ENCODE measurements at places on chromosomes 12 and 14.

DNA sequence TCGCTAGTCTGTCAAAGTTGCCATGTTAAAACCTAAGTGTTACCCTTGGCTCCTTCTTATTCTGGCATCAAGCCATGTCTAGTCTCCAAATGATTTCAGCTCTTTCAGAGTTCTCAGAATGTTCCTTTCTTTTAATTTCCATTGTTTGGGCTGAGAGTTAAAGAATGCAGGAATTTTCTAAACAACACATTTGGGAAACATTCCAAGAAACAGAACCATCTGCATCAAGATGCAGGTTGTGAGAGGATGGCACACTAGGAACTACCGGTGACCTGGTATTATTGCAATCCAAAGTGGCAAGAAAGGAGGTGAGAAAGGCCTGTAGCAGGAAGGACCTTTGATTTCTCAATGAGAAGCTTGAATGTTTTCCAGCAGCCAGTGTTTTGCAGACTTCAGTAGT, 30.1 kb downstream of the SLC35F4 start:
- no peak for DNase-seq

DNA sequence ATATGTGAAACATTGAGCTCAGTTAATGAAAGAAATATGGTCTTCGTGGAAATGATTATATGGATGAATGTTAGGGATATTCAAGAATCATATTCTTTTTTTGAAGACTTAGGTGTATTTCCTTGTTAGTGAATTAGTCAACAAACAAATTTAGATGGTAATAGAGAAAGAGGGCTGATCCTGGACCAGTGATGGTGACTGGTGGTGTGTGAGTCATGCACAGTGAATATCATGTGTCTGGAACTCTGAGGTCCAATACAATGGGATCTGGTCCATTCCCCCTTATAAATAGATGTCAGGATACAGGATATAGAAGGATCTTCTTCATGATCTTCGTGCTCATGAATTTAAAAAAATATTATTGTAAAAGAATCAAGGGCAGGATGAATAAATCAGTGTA, 64.4 kb upstream of the RTL1 start:
- DNase-seq, result no peak

DNA sequence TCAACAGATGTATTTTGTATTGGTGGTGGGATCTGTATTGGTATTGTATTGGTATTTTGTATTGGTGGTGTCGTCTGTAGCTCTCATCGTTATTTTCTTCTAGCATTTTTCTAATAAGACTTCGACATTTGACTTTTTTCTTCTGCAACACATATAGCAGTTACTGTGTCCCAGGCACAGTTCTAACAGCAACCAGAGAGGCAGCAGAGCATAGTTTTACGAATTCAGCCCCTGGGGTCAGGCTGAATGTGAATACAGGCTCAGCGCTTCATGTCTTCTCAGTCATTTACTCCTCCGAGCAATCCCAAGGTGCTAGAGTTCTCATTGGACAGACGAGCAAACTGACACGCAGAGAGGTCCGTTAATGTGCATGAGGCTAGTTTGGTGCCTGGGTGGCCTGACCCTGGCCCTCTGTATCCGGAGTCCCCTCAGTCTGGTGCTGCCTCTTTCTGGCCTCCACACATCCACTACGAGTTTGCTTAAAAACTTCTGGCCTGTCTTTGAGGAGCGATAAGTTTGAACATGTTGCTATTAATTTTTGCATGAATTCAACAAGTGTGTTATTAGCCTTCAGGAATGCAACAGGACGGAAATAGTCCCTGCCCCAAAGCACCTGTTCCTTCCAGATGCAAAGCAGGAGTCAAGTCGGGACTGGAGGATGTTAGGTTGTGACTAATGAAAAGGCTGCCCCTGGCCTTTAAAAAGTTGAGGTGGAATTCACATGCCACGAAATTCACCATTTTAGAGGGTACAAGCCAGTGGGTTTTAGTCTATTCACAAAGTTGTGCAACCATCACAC, 87.0 kb downstream of the GLT1D1 start:
- DNase-seq, result no peak

GRCh38 chr12:109239179-109239578, 69.9 kb downstream of the FOXN4 start:
- DNase-seq, result no peak

GRCh38 chr14:60165547-60165876, 314 bp upstream of the DHRS7 start:
- no peak for DNase-seq

- no peak for DNase-seq
Measured at GRCh38 chr12:111045941-111046340, 125.6 kb upstream of the MYL2 start.

DNA sequence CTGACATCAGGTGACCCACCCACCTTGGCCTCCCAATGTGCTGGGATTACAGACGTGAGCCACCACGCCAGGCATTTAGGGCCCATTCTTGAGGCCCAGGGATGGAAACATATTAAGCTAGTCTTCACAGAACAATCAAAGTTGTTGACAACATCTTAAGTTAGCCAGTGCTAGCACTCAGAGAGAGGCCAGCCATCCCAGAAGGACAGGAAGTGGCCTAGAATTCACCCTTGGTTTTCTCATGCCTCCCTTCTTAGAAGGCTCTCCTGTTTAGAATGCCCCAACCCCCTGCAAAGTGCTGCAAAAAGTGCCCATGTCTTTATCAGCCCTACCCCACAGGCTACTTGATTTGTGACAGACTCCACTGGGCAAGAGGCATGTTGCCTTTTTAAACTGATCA, 12.1 kb upstream of the OR6J1 start:
- no peak for DNase-seq

- no peak for DNase-seq
Measured at GRCh38 chr14:104388541-104389325, 190.8 kb upstream of the C14orf180 start.

- no peak for DNase-seq
Measured at GRCh38 chr12:57628280-57629191, 4.5 kb downstream of the B4GALNT1 start.

DNA sequence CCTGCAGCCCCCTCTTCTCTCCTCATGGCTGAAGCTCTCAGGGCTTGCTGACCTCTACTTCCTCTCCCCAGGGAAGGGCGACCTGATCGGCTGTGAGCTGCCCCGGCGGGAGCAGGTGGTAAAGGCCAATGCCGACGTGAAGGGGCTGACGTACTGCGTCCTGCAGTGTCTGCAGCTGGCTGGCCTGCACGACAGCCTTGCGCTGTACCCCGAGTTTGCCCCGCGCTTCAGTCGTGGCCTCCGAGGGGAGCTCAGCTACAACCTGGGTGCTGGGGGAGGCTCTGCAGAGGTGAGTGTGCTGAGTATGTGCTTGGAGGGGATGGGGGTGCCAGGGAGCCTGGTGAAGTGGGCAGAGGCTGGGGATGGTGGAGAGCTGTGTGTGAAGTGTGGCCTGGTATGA, 13.7 kb downstream of the MCRS1 start:
- DNase-seq, result no peak

GRCh38 chr14:44149597-44149996, 357.5 kb downstream of the FSCB start:
- DNase-seq, result no peak

DNA sequence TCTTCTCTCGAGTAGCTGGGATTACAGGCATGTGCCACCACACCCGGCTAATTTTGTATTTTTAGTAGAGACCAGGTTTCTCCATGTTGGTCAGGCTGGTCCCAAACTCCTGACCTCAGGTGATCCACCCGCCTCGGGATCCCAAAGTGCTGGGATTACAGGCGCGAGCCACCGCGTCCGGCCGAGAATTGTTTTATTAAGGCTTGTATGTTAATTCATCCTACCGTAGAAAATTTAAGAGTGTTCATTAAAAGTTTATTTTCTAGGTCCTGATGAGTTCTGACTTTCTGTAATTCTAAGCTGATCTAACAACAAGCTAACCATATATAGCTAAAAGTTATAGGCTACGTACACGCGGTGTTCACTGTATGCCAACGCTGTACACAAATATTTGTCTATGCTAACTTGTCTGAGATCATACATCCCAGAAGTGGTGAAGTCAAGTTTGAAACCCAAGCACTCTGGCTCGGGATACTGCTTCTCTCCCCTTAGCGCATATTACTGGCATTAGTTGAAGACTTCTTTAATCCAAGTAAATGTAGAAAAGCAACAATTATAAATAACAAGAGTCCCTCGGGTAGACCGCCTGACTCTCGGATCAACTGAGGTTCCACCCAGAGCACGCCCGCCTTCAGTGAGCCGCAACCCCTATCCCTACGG, 570 bp upstream of the MRPS35 start:
- DNase-seq, result no peak

- no peak for DNase-seq
Measured at GRCh38 chr12:62627181-62627580, 160.6 kb downstream of the MON2 start.

DNA sequence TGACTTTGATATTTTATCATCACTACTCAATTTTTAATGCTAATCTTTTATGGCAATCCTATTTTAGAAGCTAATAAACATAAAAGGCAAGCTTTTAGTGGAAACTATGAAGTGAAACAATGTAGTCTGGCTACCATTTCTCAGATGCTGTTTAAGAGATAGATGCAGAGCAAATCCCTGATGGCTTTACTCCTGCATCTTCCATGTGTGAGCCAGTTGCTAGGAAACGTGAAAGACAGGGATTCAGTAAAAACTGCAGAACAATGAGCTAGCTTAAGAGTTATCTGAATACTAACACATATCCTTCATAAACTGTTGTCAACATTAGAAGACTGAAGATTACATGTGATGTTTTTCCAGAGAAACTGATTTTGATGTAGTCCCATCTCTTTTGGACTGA, 112.6 kb downstream of the SLC2A13 start:
- DNase-seq, result no peak

GRCh38 chr12:63916561-63917476, 72.3 kb downstream of the SRGAP1 start:
- DNase-seq, result no peak

DNA sequence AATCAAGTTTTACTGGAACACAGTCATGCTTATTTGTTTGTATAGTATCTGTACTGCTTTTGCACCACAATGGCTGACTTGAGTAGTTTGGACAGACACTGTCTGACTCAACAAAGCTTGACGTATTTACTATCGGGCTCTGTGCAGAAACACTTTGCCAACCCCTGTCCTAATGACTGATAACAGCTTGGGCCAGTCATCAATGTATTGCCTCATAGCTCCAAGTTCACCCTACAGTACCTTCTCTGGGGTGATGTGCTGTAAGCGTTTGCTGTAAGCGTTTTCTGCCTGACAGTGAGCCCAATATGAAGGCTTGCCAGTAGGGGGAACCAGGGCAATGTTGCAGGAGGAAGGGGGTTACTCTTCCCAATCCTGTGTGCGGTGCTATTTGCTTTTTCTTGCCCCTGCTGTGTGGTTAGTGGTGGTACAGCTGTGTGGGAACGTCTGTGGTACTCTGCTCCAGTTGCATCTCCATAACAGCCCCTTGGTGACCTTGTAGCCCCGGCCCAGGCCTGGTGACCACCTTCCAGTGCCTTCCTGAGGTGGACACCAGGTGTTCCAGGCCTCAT, 5.4 kb upstream of the CCDC177 start:
- no peak for DNase-seq

- DNase-seq, result no peak
Measured at GRCh38 chr14:53621921-53622320, 334.7 kb downstream of the BMP4 start.
